Stimulated activated CD4-positive, alpha-beta T cell treated with anti-CD3 and anti-CD28 coated beads, Interleukin-4, amount 100 ng/mL, for 1 hour (primary cell): ENCODE measurements at places on chromosomes 5 and 9.

DNA sequence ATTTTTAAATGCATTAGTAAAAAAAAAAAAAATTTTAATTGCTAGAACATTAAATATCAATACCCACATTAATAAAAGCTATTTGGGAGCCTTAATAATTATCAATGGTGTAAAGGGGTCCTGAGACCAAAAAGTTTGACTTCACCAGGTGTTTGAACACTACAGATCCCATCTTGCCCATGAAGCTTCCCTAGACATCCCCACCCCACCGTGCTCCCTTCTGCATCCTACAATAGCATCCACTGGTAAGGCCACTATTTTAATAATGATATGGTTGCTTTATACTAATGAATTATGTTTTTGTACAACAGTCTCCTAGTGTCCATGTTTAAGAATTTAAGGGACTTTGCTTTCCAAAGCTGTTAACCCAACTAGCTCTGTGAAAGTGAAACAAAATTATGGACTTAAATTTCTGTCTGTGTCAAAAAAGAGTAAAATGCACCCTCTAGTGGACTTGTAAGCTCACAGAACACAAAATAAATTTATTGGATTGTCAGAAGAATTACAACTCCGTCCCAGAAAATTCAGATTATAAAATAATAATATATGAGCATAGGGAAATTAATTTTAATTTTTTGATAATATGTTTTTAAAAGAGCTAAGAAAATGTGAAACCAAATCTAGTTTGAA, 76.0 kb downstream of the ARL15 start:
- DNase-seq = no peak

GRCh38 chr9:77218612-77219011, 41.3 kb downstream of the VPS13A start:
- no peak for DNase-seq

GRCh38 chr5:15524712-15525111, 24.7 kb downstream of the FBXL7 start:
- DNase-seq = no peak

DNA sequence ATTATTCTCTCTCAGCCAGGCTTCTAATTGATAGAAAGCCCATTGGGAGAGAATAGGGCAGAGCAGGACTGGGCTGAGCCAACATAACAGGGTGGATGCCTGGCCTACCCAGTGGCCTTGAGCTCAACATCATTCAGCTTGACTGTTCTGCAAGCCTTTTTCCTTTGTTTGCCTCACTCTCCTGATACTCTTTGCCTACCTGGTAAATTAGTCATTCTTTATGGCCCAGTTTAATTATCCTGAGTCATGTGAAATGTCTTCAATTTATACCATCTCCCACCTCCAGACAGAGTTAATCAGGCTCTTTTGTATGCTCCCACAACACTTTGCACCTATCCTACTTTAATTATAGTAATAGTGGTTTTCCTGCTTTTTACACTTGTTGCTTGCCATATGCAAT, 13.6 kb downstream of the GLRA1 start:
- DNase-seq = no peak

DNA sequence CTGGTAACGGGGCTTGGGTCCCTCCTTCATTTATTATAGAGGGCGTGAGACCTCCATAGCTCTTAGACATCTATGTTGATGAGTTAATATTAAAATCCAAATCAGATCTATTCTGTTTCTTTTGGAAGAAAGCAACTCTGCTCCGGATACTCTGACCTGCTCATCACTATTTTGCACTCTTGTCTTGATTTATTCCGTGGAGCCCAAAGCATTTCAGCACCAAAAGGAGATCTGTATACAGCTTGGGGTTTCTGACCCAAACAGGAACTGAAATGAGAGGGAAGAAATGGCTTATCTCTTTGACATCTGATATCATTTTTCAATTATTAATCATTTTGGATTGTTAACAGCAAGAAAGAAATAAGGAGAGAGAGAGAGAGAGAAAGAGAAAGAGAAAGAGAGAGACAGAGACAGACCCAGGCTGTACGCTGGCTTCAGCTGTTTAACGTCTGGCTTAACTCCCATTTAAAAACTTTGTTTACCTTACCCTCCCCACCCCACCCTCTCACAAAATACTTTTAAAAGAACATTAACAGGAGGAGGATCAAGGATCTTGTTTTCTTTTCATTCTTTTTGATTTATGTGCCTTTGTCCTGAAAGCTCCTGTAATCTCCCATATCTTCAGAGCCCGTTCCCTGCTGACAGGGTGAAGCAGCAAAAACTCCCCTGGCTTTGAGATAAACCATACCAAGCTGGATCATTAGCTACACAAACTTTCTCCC, 231.4 kb upstream of the TUT7 start:
- no peak for DNase-seq

- no peak for DNase-seq
Measured at GRCh38 chr9:135482015-135482754, 2.6 kb downstream of the PPP1R26 start.

DNA sequence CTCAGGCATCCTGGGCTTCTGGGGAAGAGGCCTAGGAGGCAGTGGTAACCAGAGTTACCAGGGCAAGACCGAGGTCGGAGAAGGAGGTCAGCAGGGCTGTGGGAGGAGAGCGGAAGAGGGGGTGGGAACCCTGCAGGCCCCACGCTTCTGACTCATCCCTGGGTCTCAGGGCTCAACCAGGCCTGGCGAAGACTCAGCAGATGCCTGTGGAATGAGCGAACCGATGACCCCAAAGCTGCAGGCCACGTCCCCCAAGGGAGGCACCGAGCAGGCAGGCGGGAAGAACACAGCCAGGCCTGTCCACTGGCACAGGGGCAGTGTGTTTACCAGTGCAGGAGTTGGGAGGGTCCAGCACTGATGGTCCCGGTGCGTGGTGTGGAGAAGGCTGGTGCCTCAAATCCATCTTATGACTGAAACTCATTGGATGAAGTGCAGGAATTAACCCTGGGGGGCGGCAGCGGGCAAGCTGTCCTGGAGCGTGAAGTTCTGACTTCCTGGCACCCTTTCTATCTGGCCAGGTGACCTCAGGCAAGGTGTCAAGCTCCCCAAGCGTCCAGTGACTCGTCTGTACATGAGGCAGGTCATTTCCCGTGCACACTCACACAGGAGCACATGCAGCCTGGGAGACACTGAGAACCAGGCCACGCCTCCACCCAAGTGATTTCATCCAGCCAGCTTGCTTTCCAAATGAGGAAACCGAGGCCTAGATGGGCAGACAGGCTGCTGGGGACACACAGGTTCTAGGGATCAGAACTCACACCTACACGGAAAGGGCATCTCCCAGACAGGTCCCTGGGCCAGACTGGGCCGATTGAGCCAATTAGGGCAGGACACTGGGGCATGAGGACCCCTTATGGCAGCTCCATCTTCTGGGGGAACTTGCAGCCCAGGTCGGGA, 69.1 kb downstream of the ADAMTS2 start:
- DNase-seq = no peak
